ENCODE measurements at places on chromosomes 12 and 14. TPM values are rescaled to one million over a fixed set of nuclear protein-coding genes. Genes with fewer than 3 reads are reported as not detected.

The GPR65 gene
- total RNA-seq: 0.41 TPM

The VDR gene
- total RNA-seq: 1.2 TPM

- DNase-seq: no peak
Measured at GRCh38 chr14:29075761-29076160, 309.2 kb downstream of the FOXG1 start.

GRCh38 chr12:117732761-117733548, 235.8 kb downstream of the KSR2 start:
- DNase-seq: no peak

DNA sequence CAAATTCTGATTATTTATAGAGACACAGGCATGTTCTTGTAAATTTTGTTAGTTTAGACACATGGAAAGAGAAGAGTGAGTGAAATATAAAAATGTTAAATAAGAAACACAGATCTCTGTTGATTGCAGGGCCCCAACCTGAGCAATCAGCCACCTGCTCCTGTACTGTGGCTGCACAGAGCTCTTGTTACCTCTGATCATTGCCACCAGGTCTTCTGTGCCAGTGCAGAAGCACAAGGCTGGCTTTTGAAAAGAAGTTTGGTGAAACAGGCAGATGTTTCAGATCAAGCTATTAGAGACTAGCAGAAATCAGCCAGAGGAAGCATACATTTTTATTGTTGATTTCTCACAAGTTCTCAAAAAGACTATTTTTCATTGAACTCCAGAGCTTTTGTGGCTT, 434.1 kb upstream of the OR4E1 start:
- DNase-seq: no peak

Measured in tongue (tissue), 3 donors.